SK-N-SH (cell line): ENCODE measurements at places on chromosomes 6 and 20.

GRCh38 chr6:170249817-170250216 lies 41.1 kb downstream of the DLL1 start:
- no peak overlapping the region for H3K4me3 ChIP-seq
- no peaks in the 10 kb centered on the region for H3K27me3 ChIP-seq
- H3K4me1 ChIP-seq: no peaks in the 10 kb centered on the region
- DNase-seq: no peak

- DNase-seq: no peak
- H3K36me3 ChIP-seq: no peaks in the 10 kb centered on the region
- no peak overlapping the region for H3K4me3 ChIP-seq
- no peaks in the 10 kb centered on the region for H3K4me1 ChIP-seq
- H3K27me3 ChIP-seq: no peaks in the 10 kb centered on the region
Measured at GRCh38 chr6:24517659-24518543, 23.1 kb downstream of the ALDH5A1 start.

DNA sequence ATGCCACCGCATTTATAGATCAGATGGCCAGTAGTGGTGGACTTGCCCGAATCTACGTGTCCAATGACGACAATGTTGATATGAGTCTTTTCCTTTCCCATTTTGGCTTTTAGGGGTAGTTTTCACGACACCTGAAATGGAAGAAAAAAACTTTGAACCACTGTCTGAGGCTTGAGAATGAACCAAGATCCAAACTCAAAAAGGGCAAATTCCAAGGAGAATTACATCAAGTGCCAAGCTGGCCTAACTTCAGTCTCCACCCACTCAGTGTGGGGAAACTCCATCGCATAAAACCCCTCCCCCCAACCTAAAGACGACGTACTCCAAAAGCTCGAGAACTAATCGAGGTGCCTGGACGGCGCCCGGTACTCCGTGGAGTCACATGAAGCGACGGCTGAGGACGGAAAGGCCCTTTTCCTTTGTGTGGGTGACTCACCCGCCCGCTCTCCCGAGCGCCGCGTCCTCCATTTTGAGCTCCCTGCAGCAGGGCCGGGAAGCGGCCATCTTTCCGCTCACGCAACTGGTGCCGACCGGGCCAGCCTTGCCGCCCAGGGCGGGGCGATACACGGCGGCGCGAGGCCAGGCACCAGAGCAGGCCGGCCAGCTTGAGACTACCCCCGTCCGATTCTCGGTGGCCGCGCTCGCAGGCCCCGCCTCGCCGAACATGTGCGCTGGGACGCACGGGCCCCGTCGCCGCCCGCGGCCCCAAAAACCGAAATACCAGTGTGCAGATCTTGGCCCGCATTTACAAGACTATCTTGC lies 725 bp downstream of the EEF1A1 start:
- peaks cover 43% of the 10 kb centered on the region for H3K36me3 ChIP-seq
- DNase-seq: peak; percentile 58
- H3K27ac ChIP-seq: peak overlapping the region; percentile 97
- H3K4me1 ChIP-seq: peaks cover 16% of the 10 kb centered on the region
- peak overlapping the region; percentile 95 for H3K4me3 ChIP-seq

DNA sequence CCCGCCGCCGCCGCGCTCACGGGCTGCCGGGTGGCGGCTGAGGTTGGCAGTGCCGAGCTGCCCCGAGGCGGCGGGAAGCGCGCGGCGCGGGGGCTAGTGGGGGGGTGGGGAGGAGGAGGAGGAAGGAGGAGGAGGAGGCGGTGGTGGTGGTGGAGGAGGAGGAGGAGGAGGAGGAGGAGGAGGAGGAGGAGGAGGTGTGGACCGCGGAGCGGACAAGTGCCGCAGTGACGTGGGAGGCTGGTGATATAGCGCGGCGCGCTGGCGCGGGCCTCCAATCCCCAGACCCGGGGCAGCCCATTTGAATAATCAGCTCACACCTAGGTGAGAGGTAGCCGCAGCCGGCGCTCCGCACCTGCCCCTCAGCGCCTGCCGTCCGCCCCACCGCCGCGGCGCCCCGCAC lies at the start of gene FOXA2:
TSS of gene FOXA2 (minus strand) at position 51 of the 400 bp plus-strand sequence. CDS start 294 bp downstream, outside the sequence.
- H3K4me3 ChIP-seq: no peak within 1 kb of the TSS
- no peak within 1 kb of the TSS for H3K27ac ChIP-seq
- H3K27me3 ChIP-seq: peaks cover 83% of the 10 kb centered on the region
- no peak for DNase-seq

DNA sequence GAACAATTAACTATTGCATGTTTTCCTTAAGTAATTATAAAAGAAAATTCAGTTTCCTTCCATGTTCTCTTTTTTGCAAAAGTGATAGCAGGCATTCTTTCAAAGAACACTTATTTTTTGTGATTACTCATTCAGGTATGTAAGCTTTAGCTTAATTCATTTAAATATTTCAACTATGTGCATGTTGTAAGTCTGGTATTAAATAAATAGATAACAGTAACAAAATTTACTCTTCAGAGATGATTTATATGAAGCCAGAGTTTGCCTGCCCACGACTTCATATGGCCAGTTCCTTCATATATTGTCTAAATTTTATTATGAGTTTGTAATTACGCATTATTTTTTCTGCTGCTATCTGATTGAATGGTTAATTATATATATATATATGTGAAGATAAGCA lies 110.9 kb downstream of the ADGRG6 start:
- H3K27me3 ChIP-seq: no peaks in the 10 kb centered on the region
- peaks cover 34% of the 10 kb centered on the region for H3K4me1 ChIP-seq
- DNase-seq: no peak
- peak overlapping the region; percentile 98 for H3K27ac ChIP-seq
- H3K4me3 ChIP-seq: no peak overlapping the region

DNA sequence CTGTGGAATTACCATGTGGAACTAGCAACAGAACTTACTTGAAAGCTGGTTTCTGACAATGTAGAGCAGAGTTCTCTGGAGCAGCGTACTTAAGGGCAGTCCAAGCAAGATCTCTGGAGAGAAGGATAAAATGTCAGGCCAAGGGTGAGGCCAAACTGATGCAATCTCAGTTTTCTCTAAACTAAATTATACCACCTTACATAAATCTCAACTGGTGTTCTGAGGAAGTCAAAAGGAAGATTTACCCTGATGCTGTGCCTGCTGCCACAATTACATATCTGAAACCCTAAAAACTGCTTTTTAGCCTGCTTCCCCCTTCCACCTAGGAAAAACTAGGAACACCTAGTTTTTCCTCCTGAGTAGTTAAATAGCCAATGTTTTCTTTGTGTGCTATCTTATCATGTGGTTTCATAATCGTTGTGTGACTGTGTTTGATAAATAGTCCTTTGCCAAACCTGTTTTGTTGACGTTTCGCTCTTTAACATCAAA lies 28.1 kb downstream of the NCOA7 start:
- H3K27ac ChIP-seq: peak overlapping the region; percentile 19; the same call in 1 of the 2 replicates
- H3K4me1 ChIP-seq: peaks cover 34% of the 10 kb centered on the region
- peaks cover 13% of the 10 kb centered on the region for H3K36me3 ChIP-seq
- no peak for DNase-seq
- H3K4me3 ChIP-seq: no peak overlapping the region

GRCh38 chr6:155187994-155188706 lies 75.7 kb upstream of the CLDN20 start:
- H3K4me1 ChIP-seq: peaks cover 30% of the 10 kb centered on the region
- peak overlapping the region; percentile 95 for H3K27ac ChIP-seq
- DNase-seq: no peak
- no peaks in the 10 kb centered on the region for H3K27me3 ChIP-seq
- H3K4me3 ChIP-seq: no peak overlapping the region

- H3K27me3 ChIP-seq: peaks cover 27% of the 10 kb centered on the region
- H3K27ac ChIP-seq: no peak within 1 kb of the TSS
- no peak within 1 kb of the TSS for H3K4me3 ChIP-seq
- no peaks in the 10 kb centered on the region for H3K36me3 ChIP-seq
Measured at GRCh38 chr6:49550492-49551077, at the start of gene C6orf141. TSS of gene C6orf141 (plus strand) at chr6:49550668. CDS start at chr6:49550793, 125 bp downstream.

DNA sequence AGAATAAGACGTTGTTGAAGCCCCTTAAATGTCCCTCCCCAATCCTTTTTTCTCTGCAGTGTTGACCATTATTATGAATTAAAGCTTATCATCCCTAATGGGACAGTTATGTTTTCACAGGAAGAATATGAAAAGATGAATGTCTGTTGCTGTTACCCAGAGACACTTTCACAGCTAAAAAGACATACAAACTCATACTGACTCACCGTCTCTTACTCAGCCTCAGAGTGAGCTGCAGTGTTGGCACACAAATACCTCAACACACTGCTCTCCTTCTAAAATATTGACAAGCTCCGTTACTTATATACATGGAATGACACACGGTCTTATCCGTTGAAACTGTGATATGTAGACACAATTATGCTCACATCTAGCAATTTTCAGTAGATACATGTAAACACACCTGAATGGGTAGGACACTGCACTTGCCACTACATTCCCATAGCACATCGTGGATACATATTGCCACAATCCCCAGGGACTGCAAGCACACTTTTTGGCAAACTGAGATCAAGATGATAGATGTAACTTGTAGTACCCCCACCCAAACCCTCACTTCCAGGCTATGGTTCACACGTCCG lies 9.6 kb upstream of the SAPCD1 start:
- no peaks in the 10 kb centered on the region for H3K4me1 ChIP-seq
- H3K27ac ChIP-seq: no peak overlapping the region
- DNase-seq: no peak
- H3K4me3 ChIP-seq: no peak overlapping the region
- H3K36me3 ChIP-seq: peaks cover 6% of the 10 kb centered on the region
- no peaks in the 10 kb centered on the region for H3K27me3 ChIP-seq

- no peak overlapping the region for H3K4me3 ChIP-seq
- H3K27me3 ChIP-seq: no peaks in the 10 kb centered on the region
- no peaks in the 10 kb centered on the region for H3K4me1 ChIP-seq
- H3K36me3 ChIP-seq: no peaks in the 10 kb centered on the region
- no peak overlapping the region for H3K27ac ChIP-seq
Measured at GRCh38 chr20:42429761-42430458, 759.8 kb downstream of the PTPRT start.

DNA sequence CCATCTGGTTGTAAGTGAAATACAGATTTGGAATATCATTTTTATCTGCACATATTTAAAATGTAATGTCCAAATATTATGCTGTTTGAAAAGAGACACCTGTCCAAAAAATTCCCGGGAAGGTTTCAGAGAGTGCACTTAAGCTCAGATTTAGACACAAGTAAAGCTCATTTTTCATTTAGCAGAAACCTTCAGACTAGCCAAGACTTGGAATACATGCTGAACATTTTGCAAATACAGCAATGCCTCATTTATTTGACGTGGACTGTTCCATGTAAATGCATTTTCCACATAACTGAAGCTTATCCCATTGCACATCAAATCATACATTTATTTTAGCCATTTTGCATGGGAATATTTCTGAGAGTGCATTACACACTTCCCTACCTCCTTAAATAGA lies 280.7 kb downstream of the ZNF217 start:
- no peak for DNase-seq
- H3K4me3 ChIP-seq: no peak overlapping the region
- no peaks in the 10 kb centered on the region for H3K27me3 ChIP-seq
- H3K27ac ChIP-seq: no peak overlapping the region

DNA sequence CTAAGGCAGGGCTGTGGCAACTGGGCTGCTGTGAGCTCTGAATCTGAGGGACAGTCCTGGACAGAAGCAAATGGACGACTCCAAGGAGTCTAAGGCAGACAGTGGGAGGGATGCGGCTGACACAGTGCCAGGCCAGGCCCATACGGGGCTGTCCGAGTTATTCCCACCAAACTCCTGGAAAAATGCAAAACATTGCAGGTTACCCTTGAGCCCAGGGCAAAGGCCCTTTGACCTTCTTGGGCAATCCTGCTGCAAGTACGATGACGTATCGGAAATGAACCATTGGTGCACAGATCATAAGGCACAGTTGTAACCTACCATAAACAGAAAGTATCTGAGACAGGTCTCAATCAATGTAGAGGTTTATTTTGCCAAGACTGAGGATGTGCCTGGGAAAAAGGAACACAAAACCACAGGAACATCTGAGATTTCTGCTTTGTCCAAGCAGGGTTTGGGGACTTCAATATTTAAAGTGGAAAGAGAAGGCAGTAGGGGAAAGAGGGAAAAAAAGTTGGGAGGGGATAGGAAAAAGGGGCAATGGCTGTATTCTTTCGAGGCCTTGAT lies 118.9 kb downstream of the DACT2 start:
- H3K4me3 ChIP-seq: no peak overlapping the region
- no peak for DNase-seq
- no peak overlapping the region for H3K27ac ChIP-seq
- H3K36me3 ChIP-seq: no peaks in the 10 kb centered on the region
- H3K4me1 ChIP-seq: no peaks in the 10 kb centered on the region

DNA sequence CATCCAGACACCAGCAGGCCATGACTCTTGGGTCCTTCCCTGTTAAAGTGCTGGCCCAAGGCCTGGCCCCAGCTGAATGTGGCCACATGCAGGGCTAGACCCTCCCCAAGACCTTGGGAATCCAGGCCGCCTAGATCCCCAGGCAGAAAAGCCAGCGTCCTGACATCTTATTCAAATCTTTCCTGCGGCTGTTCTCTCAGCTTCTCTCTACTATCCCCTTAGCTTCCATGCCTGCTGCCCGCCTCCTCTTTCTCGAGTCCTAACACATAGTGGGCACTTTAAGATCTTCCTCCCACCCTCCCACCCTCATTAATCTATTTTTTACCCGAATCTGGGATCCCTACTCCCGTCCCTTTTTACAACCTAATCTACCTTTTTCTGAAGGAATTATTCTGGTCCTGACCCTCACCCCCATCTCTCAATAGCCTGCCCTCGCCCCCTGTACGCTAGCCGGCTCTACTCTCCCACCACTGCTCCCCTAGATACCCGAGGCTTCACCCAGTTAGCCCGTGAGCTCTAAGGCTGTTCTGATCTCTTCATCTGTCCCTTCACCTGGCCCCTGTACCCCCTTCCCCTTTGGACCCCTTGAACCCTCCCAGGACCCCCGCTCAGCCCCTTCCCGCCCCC lies at the start of gene CCHCR1:
TSS of gene CCHCR1 (minus strand) at position 290 of the 627 bp plus-strand sequence. CDS start at position 88, 202 bp downstream.
- H3K27ac ChIP-seq: peak within 1 kb of the TSS; percentile 28; the same call in 1 of the 2 replicates
- no peaks in the 10 kb centered on the region for H3K27me3 ChIP-seq
- DNase-seq: peak; percentile 45

DNA sequence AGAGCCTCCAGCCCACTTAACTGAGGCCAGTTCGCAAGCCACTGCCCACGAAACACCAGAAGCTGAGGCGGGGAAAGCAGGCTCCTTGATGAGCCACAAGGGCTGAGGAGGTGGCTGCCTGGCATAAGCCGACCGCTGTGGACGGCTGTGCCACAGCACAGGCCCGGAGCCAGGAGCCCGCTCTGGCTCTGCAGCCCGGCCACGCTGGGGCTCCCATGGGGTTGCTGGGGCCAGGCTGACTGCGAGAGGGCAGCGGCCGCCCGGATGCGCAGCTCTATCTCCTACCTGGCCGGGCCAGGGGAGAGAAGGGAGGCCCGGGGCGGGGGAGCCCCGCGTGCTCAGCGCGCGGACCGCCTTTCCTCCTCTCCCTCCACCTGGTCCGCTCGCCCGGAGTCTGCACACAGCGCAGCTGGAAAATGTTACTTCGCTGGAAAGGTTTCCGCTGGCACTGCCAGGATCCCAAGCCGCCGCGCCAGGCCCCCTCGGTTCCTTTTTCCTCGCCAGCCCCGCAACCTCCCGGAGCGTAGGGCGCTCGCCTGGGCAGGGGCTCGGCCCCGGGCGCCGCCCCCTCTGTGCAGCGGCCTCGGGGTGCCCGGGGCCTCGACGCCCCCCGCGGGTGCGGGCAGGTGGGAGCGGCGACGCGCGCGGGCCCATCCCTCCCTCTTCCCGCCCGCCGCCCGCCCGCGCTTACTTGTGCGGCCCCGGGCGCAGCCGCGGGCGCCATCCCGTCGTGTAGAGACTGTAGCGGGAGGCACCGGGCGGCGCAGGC lies 657 bp downstream of the EMILIN3 start:
- peaks cover 43% of the 10 kb centered on the region for H3K27me3 ChIP-seq
- DNase-seq: peak; percentile 78

- H3K27me3 ChIP-seq: no peaks in the 10 kb centered on the region
- H3K36me3 ChIP-seq: no peaks in the 10 kb centered on the region
- DNase-seq: no peak
- H3K4me3 ChIP-seq: no peak overlapping the region
- H3K27ac ChIP-seq: no peak overlapping the region
- H3K4me1 ChIP-seq: no peaks in the 10 kb centered on the region; the same call in 1 of the 2 replicates
Measured at GRCh38 chr20:32625996-32626395, 40.9 kb upstream of the NOL4L start.
